Osteocyte (in vitro differentiated cells): ENCODE measurements at places on chromosomes 7 and 10. TPM values are rescaled to one million over a fixed set of nuclear protein-coding genes. Genes with fewer than 3 reads are reported as not detected.

- H3K36me3 ChIP-seq = peaks cover 34% of the 10 kb centered on the region
- no peak overlapping the region for H3K27ac ChIP-seq
- DNase-seq = no peak
- H3K4me1 ChIP-seq = no peaks in the 10 kb centered on the region
- no peaks in the 10 kb centered on the region for H3K27me3 ChIP-seq
- no peak overlapping the region for H3K4me3 ChIP-seq
Observed at GRCh38 chr10:95896071-95896850, 11.5 kb upstream of the CC2D2B start.

DNA sequence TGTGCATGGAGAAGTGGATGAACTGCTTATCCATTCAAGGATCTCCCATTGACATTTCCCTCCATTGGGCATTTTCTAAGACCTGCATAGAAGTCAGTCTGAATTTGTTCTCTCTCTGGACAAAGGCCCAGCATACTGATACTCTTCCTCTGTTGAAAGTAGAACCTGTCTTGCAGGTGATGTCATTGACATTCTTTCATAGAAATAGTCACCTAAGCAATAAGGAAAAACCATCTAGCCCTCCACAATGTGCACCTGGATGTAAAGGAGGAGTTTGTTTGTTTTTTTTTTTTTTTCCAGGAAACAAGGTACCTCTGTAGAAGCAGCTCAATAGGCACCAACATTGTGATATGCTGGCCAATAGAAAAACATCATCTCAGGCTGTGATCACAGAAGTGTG lies 150.4 kb downstream of the DPY19L1 start:
- DNase-seq = no peak
- no peak overlapping the region for H3K27ac ChIP-seq
- no peak overlapping the region for H3K4me3 ChIP-seq
- H3K4me1 ChIP-seq = peaks cover 9% of the 10 kb centered on the region
- H3K27me3 ChIP-seq = peaks cover 6% of the 10 kb centered on the region

GRCh38 chr7:152925412-152926147 lies 166.0 kb downstream of the ACTR3B start:
- no peak overlapping the region for H3K4me3 ChIP-seq
- peak; percentile 82 for DNase-seq
- H3K4me1 ChIP-seq = peaks cover 2% of the 10 kb centered on the region
- no peak overlapping the region for H3K27ac ChIP-seq
- no peaks in the 10 kb centered on the region for H3K36me3 ChIP-seq

GRCh38 chr7:105269397-105269796 lies 119.3 kb downstream of the SRPK2 start:
- DNase-seq = no peak
- H3K4me1 ChIP-seq = peaks cover 43% of the 10 kb centered on the region
- H3K27ac ChIP-seq = peak overlapping the region; percentile 87
- H3K4me3 ChIP-seq = peak overlapping the region; percentile 79

DNA sequence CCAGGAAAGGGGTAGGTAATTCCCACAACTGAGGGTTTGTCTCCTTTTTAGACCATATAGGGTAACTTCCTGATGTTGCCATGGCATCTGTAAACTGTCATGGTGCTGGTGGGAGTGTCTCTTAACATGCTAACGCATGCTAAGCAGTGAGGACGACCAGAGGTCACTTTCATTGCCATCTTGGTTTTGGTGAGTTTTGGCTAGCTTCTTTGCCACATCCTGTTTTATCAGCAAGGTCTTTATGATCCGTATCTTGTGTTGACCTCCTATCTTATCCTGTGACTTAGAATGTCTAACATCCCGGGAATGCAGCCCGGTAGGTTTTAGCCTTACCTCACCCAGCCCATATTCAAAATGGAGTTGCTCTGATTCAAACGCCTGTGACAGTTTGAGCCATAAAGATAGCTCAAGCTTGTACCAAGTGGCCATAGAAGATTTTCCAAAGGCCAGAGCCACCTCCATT lies 176.0 kb upstream of the NAMPT start:
- peaks cover 27% of the 10 kb centered on the region for H3K4me1 ChIP-seq
- no peak overlapping the region for H3K27ac ChIP-seq
- H3K36me3 ChIP-seq = no peaks in the 10 kb centered on the region

DNA sequence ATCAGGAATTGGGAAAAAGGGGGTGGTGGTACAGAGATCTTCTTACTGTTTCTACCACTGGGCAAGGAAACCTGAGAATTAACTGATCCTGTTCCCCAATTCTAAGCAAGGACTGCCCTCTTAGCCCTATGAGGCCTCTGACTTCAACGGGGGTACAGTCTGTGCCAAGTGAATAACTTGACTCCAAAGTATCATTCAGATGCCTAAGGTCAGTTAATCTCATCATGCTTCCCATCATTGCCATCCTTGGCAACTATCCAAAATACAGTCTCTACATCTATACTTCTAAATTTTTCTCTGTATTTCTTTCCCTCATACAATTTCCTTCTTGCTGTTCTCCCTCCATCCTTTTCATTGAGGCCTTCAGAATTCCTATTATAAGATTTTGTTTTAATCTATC lies 10.5 kb downstream of the PPP3CB start:
- no peak for DNase-seq
- H3K27me3 ChIP-seq = no peaks in the 10 kb centered on the region
- H3K4me3 ChIP-seq = no peak overlapping the region
- H3K27ac ChIP-seq = no peak overlapping the region
- H3K4me1 ChIP-seq = peaks cover 23% of the 10 kb centered on the region

DNA sequence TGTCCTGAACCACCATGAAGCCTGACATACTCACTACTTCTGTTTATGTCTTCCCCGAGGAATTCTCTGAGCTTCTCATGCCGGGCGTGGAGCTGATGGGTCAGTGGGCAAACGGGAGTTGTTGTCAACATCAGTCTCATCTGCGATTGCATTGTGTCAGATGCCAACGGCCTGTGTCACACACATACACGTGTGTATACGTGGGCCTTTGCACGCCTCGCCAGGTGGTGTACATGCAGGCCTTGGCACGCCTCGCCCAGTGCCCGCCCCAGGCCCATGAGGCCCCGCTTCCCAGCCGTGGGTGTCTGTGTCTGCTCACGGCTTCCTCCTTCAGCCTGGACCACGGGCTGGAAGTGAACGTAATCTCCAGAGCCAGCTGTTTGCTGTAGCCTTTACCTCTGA lies 7.5 kb upstream of the CSGALNACT2 start:
- peaks cover 18% of the 10 kb centered on the region for H3K4me1 ChIP-seq
- no peak overlapping the region for H3K4me3 ChIP-seq
- peak; percentile 81 for DNase-seq
- H3K27ac ChIP-seq = no peak overlapping the region

- peaks cover 6% of the 10 kb centered on the region for H3K36me3 ChIP-seq
- DNase-seq = no peak
Observed at GRCh38 chr7:42161719-42162118, 75.3 kb downstream of the GLI3 start.

DNA sequence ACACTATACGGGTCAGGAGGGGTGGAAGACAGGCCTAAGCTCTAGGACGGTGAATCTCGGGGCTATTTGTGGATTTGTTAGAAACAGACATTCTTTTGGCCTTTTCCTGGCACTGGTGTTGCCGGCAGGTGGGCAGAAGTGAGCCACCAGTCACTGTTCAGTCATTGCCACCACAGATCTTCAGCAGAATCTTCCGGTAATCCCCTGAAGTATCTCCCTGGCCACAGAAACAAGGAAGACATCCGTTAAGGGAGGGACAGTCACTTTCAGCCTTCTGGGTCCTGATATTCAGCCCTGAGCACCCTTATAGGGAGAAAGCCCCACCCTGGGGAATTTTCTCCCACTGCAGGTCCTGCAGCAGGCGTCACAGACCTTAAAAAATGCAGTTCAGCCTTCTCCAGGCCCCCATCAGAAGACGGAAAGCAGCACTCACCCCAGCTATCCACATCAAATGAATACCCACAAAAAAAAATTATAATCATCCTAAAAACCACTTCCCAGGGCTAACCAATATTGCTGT lies 23.2 kb downstream of the PLAC9 start:
- DNase-seq = no peak
- H3K4me1 ChIP-seq = peaks cover 67% of the 10 kb centered on the region
- H3K27ac ChIP-seq = peak overlapping the region; percentile 93

- no peak overlapping the region for H3K27ac ChIP-seq
- H3K4me3 ChIP-seq = no peak overlapping the region
- H3K4me1 ChIP-seq = peaks cover 5% of the 10 kb centered on the region
- no peak for DNase-seq
- H3K36me3 ChIP-seq = peaks cover 2% of the 10 kb centered on the region
- peaks cover 8% of the 10 kb centered on the region for H3K27me3 ChIP-seq
Observed at GRCh38 chr7:6725003-6725402, 18.3 kb upstream of the ZNF12 start.

GRCh38 chr7:140607441-140607989 lies 33.1 kb downstream of the DENND2A start:
- H3K4me1 ChIP-seq = peaks cover 45% of the 10 kb centered on the region
- DNase-seq = no peak
- peaks cover 12% of the 10 kb centered on the region for H3K36me3 ChIP-seq
- H3K27ac ChIP-seq = no peak overlapping the region

GRCh38 chr10:61197057-61197456 lies 253.1 kb upstream of the RHOBTB1 start:
- peak overlapping the region; percentile 24 for H3K27ac ChIP-seq
- DNase-seq = no peak
- peaks cover 9% of the 10 kb centered on the region for H3K4me1 ChIP-seq

The MYL10 gene
- total RNA-seq = 0.52 TPM in 1 of 2 replicates, not detected in the other

The POLL gene
- 35.0 and 36.8 TPM in 2 replicates for total RNA-seq

The KNDC1 gene
- not detected in 2 replicates for total RNA-seq

The USP54 gene
- 9.4 and 11.2 TPM in 2 replicates for total RNA-seq

The PGAM2 gene
- total RNA-seq = 0.97 TPM in 1 of 2 replicates, not detected in the other

The HDAC9 gene
- 0.81 and 1.5 TPM in 2 replicates for total RNA-seq

The TRIM24 gene
- total RNA-seq = 20.9 and 23.1 TPM in 2 replicates
